Right lobe of liver (tissue), 6 donors: ENCODE measurements at places on chromosomes 5 and 9. TPM values are rescaled to one million over a fixed set of nuclear protein-coding genes. Genes with fewer than 3 reads are reported as not detected.

The IL31RA gene
- total RNA-seq, result not detected

The NKD2 gene
- 1.9 TPM for total RNA-seq

The CCL28 gene
- total RNA-seq, result 1.2 TPM

The PCDHGA7 gene
- total RNA-seq, result 0.66 TPM

DNA sequence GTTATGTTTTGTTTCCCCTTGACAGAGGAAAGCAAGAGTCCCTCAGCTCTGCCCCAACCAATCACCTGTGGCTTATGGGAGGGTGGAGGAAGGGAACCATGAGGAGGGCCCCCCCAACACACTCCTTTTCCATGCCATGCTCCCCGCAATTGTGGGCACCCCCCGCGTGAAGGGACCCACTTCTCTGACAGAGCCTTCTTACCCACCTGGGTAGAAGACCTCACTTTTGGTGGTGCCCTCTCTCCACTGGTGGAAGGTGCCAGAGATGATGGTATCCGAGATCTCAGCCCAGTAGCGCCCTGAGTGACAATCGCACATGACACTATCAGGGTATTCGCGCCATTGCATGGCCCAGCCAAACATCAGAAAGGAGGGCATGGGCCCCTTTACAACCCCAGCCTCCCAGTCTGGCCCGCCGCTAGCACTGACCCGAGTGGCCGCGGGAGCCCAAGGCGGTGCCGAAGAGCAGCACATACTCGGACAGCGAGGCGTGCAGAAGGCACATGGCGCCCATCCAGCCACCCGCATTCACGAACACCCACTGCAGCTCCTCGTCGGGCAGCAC, 714 bp downstream of the SIGMAR1 start:
- H3K27me3 ChIP-seq, result no peaks in the 10 kb centered on the region
- peak; percentile 79 for DNase-seq
- no peaks in the 10 kb centered on the region for H3K36me3 ChIP-seq
- H3K4me1 ChIP-seq, result no peaks in the 10 kb centered on the region

GRCh38 chr5:74239261-74239660, 401.3 kb downstream of the ENC1 start:
- no peaks in the 10 kb centered on the region for H3K27me3 ChIP-seq
- DNase-seq, result no peak
- no peak overlapping the region for H3K27ac ChIP-seq
- no peak overlapping the region for H3K4me3 ChIP-seq
- H3K36me3 ChIP-seq, result no peaks in the 10 kb centered on the region

DNA sequence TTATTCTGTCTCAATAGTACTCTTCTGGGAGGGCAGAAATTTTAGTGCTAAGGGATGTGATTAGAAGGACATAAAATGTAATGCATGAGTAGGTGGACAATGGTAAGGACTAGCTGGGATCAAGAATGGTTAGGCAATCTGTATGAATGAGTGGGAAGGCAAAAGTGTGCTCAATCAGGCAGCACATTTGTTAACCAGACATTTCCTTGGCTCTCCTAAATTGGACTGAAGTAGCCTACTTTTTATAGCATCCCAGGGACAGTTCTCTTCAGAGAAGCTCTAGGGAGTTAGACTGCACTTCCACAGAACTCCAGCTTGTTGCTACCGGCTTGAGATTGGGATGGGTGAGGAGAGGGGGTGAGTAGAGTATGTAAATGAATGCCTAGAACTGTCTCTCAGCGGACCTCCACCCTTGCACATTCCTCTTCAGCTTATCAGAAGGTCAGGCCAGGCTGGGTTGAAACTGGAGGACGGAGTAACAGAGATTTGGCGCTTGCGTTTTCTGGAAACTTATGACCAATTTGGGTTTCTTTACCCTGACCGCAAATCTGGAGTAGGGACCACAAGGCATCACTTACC, 19.0 kb upstream of the ARL14EPL start:
- no peak for DNase-seq
- no peaks in the 10 kb centered on the region for H3K36me3 ChIP-seq
- H3K4me1 ChIP-seq, result no peaks in the 10 kb centered on the region
- H3K4me3 ChIP-seq, result no peak overlapping the region
- H3K27ac ChIP-seq, result no peak overlapping the region
- no peaks in the 10 kb centered on the region for H3K27me3 ChIP-seq

DNA sequence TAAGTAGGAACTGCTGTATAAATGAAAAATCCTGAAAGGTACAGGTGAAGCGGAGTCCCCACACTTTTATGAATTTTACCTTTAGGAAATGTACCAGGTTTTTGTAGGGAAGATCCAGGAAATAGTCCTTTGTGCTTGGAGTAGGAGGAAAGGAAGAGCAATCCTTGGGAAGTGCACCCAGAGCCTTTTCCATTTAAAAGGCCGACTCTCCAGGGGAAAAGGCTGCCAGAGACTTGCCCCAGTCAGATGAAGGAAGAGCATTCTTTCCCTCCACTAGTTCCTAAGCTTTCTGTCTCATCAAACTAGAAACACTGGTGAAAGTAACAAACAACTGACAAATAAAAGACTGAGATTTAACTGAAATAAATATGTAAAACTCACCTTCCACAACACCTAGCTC, 779.4 kb upstream of the CDH6 start:
- no peak for DNase-seq
- H3K27ac ChIP-seq, result no peak overlapping the region
- no peak overlapping the region for H3K4me3 ChIP-seq
- no peaks in the 10 kb centered on the region for H3K27me3 ChIP-seq

- H3K4me1 ChIP-seq, result no peaks in the 10 kb centered on the region
- H3K27ac ChIP-seq, result no peak overlapping the region
- DNase-seq, result no peak
- H3K4me3 ChIP-seq, result no peak overlapping the region
- no peaks in the 10 kb centered on the region for H3K27me3 ChIP-seq
These were observed 188.6 kb downstream of the ADGRV1 start for GRCh38 chr5:90747175-90747574.

DNA sequence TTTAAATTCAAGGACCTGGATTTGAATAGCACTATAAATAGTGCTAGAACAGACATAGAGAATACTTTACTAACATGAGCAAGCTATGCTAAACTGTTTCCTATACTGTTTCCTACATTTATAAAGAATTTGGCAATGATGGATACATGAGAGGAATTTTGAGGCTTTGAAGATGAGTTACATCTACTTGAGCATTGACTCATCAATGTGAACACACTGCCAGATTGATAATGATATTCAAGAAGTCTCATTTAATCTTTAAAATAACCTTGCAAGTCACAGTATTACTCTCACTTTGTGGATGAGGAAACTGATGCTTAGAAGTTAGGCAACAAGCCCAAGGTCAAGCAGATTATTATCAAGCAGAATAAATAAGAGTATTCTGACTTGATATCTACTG, 281.9 kb downstream of the DNAH5 start:
- no peak for DNase-seq
- H3K4me3 ChIP-seq, result no peak overlapping the region
- no peaks in the 10 kb centered on the region for H3K27me3 ChIP-seq
- no peak overlapping the region for H3K27ac ChIP-seq
- no peaks in the 10 kb centered on the region for H3K36me3 ChIP-seq

GRCh38 chr5:82106756-82107155, 134.9 kb downstream of the ATG10 start:
- H3K36me3 ChIP-seq, result no peaks in the 10 kb centered on the region
- DNase-seq, result no peak
- peaks cover 20% of the 10 kb centered on the region for H3K4me1 ChIP-seq
- no peaks in the 10 kb centered on the region for H3K27me3 ChIP-seq
- no peak overlapping the region for H3K27ac ChIP-seq

- H3K4me1 ChIP-seq, result no peaks in the 10 kb centered on the region
- H3K27me3 ChIP-seq, result no peaks in the 10 kb centered on the region
- H3K36me3 ChIP-seq, result no peaks in the 10 kb centered on the region
- no peak for DNase-seq
- H3K4me3 ChIP-seq, result no peak overlapping the region
These were observed 156.9 kb downstream of the TRIM32 start for GRCh38 chr9:116843863-116844620.

- H3K4me1 ChIP-seq, result no peaks in the 10 kb centered on the region
- no peak overlapping the region for H3K27ac ChIP-seq
- H3K27me3 ChIP-seq, result no peaks in the 10 kb centered on the region
- no peaks in the 10 kb centered on the region for H3K36me3 ChIP-seq
These were observed 272.6 kb downstream of the FANCC start for GRCh38 chr9:95044731-95045508.

- H3K4me1 ChIP-seq, result no peaks in the 10 kb centered on the region
- no peaks in the 10 kb centered on the region for H3K27me3 ChIP-seq
- H3K36me3 ChIP-seq, result peaks cover 4% of the 10 kb centered on the region
- no peak overlapping the region for H3K27ac ChIP-seq
- H3K4me3 ChIP-seq, result no peak overlapping the region
- DNase-seq, result peak; percentile 43
These were observed 32.6 kb downstream of the IPPK start for GRCh38 chr9:92637326-92637725.

DNA sequence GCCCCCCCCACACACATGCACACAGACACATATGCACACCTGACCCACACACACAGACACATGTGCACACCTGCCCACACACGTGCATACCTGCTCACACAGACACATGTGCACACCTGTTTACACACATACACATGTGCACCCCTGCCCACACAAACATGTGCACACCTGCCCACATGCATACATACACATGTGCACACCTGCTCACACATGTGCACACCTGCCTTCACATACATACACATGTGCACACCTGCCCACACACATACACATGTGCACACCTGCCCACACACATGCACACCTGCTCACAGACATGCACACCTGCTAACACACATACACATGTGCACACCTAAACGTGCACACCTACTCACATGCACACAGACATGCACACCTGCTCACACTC, 147.0 kb upstream of the FOXD4L5 start:
- H3K27ac ChIP-seq, result no peak overlapping the region
- H3K4me1 ChIP-seq, result no peaks in the 10 kb centered on the region
- H3K36me3 ChIP-seq, result no peaks in the 10 kb centered on the region
- no peak for DNase-seq
- H3K27me3 ChIP-seq, result no peaks in the 10 kb centered on the region
- H3K4me3 ChIP-seq, result no peak overlapping the region

DNA sequence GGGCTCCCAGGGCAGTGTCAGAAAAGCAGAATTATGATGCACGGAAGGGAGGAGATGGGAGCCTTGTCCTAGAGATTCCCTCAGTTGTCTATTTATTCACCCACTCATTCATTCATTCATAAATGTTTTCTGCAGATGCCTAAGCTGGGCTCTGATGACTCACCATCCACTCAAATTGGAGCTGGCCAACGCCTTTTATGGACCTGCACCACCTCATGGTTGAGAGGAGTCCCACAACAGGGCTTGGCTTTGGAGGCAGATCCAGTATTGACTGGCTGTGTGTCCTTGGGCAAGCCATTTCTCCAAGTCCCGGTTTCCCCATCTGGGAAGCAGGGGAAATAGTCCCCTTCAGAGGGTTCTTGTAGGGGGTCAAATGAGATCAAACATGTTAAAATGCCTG, 227.8 kb downstream of the MELK start:
- DNase-seq, result no peak
- H3K4me3 ChIP-seq, result no peak overlapping the region
- no peaks in the 10 kb centered on the region for H3K36me3 ChIP-seq
- no peaks in the 10 kb centered on the region for H3K27me3 ChIP-seq
- H3K4me1 ChIP-seq, result no peaks in the 10 kb centered on the region

DNA sequence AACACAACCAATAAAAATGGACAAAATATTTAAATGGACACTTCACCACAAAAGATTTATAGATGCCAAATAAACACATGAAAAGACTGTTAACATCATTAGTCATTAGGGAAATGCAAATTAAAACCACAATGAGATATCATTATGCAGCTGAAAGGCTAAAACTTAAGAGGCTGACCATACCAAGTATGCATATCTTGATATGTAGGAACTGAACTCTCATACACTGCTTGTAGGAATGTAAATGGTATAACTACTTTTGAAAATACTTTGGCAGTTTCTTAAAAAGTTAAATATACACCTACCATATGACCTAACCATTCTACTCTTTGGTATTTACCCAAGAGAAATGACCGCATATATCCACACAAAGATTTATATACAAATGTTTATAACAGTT, 13.6 kb upstream of the ADAMTS12 start:
- no peaks in the 10 kb centered on the region for H3K27me3 ChIP-seq
- no peak overlapping the region for H3K27ac ChIP-seq
- H3K36me3 ChIP-seq, result no peaks in the 10 kb centered on the region
- H3K4me1 ChIP-seq, result no peaks in the 10 kb centered on the region
- no peak for DNase-seq

- DNase-seq, result no peak
- H3K36me3 ChIP-seq, result no peaks in the 10 kb centered on the region
- no peaks in the 10 kb centered on the region for H3K27me3 ChIP-seq
- H3K27ac ChIP-seq, result no peak overlapping the region
- H3K4me1 ChIP-seq, result peaks cover 8% of the 10 kb centered on the region
- no peak overlapping the region for H3K4me3 ChIP-seq
These were observed 27.5 kb downstream of the FSD1L start for GRCh38 chr9:105475302-105475701.

- peak overlapping the region; percentile 61 for H3K27ac ChIP-seq
- peak overlapping the region; percentile 15 for H3K4me3 ChIP-seq
- H3K36me3 ChIP-seq, result no peaks in the 10 kb centered on the region
- no peaks in the 10 kb centered on the region for H3K4me1 ChIP-seq
- no peaks in the 10 kb centered on the region for H3K27me3 ChIP-seq
These were observed 27.0 kb downstream of the GNAQ start for GRCh38 chr9:78004478-78005229.

GRCh38 chr9:76894198-76894597, 11.7 kb downstream of the PRUNE2 start:
- no peaks in the 10 kb centered on the region for H3K36me3 ChIP-seq
- no peak overlapping the region for H3K27ac ChIP-seq
- no peak for DNase-seq
- no peak overlapping the region for H3K4me3 ChIP-seq

- H3K4me3 ChIP-seq, result no peak overlapping the region
- no peaks in the 10 kb centered on the region for H3K4me1 ChIP-seq
- DNase-seq, result no peak
- no peaks in the 10 kb centered on the region for H3K36me3 ChIP-seq
These were observed 4.9 kb downstream of the TRAF1 start for GRCh38 chr9:120921661-120922181.

DNA sequence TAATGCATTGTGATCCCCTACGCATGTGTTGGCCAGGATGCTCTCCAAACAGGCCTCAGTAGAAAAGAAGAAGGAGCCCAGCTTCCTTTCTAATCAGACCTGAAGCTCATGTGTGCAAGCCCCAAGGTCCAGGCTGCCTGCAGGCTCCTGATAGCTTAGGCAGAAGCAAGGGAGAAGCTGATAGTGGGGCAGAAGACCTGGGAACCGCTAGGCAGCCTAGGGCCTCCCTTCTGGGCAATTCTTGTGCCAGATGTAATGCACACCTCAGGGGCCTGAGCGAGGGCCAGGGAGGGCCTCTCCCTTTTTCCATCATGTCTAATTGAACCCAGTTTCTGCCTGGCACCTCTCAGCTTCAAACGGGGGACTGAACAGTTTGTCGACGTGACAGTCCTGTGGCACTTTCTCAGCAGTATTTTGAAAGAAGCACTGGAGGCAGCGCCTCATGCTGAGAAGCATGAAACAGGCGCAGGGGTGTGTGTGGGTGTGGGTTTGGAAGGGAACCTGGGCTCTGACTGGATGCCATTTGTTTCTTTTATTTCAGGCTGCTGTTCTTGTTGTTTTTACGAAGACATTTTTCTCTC, 212.8 kb downstream of the PIK3R1 start:
- H3K4me1 ChIP-seq, result no peaks in the 10 kb centered on the region
- H3K27ac ChIP-seq, result no peak overlapping the region
- H3K4me3 ChIP-seq, result no peak overlapping the region
- H3K27me3 ChIP-seq, result no peaks in the 10 kb centered on the region
- no peaks in the 10 kb centered on the region for H3K36me3 ChIP-seq
- DNase-seq, result no peak

GRCh38 chr5:8561224-8561840, 692.4 kb downstream of the MTRR start:
- H3K27me3 ChIP-seq, result no peaks in the 10 kb centered on the region
- H3K36me3 ChIP-seq, result no peaks in the 10 kb centered on the region
- no peaks in the 10 kb centered on the region for H3K4me1 ChIP-seq
- H3K4me3 ChIP-seq, result no peak overlapping the region
- DNase-seq, result no peak
- H3K27ac ChIP-seq, result no peak overlapping the region
